ENCODE measurements at places on chromosomes 6 and 20.

- DNase-seq: no peak
Observed at GRCh38 chr6:155330922-155331321, 16.6 kb upstream of the TFB1M start.

DNA sequence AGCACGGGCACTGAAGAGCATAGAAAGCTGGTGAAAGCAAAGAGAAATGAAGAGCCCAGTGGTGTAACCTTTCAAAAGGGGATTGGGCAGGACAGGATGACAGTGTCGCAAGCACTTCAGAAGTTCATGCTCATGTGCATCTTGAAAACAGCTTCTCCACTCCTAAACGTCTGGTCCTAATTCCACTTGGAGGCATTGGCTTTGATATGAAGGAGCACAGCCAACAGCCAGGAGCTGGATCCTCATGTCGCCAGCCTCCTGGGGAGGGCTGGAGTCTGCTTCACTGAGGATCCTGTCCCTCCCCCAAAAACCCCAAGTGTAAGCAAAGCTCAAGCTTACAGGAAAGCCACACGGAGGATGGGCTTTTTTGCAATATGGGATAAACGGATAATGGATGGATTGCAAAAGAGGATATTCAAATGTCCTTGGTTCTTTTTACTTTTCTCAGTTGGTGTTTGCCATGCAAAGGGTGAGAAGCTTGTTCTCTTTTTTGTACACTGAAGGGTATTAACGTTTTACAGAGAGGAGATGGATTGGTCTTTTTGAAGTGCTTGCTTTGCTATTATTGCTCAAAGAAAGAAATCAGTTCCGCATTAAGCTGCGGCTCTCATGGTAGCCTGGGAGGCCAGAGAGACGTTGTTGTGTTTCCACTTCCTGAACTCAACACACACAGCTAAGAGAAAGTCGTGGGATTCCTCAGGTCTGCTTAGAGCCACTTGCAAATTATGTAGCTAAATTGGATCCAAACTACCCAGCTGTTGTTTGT lies 92.2 kb downstream of the SIM1 start:
- no peak for DNase-seq

GRCh38 chr6:129672341-129672682 lies 37.7 kb downstream of the ARHGAP18 start:
- DNase-seq: no peak

DNA sequence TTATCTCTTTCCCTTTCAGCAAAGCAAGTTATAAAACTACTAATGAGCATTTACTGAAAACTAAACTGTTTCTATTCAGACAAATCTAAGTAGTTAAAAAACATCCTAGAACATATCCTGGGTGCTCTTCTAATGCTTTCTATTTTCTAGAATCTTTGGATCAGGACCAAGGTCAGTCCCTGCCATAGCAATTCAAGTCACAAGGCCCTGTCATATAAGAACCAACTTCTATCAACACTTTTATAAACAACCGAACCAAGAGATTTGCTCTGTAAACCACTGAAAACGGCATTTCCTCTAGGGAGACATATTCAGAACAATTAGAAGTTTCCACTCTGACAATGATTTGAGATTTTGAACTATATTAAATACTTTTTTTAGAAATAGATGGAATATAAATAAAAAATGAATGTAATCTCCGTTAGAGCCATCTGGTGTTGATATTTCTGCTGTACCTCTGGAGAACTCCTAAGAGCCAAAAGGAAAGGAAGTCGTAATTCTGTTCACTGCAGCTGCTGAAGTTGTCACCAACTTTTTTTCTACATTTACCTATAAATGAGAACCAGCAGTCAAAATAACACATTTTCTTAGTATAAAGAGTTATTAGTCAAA lies 51.4 kb upstream of the LGSN start:
- DNase-seq: no peak

DNA sequence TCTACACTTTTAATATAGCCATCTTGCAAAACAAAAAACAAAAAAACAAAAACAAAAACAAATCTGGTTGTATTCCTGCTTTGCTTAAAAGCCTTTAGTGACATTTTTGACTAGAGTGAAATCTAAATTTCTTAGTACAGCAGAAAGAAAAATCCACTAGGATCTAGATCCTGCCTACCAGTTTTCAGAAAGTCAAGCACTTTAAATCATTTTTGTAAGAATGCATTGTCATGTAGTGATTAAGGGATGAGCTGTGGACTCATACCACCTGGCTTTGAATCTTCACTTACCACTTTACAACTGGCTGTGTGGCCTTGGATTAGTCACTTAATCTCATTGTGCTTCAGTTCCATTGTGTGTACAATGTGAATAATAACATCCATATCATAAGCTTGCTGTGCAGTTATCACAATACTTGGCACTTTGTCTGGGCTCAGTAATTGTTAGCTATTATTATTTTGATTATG lies 4.0 kb downstream of the MKKS start:
- DNase-seq: no peak

GRCh38 chr6:39818695-39819094 lies 26.5 kb downstream of the DAAM2 start:
- no peak for DNase-seq

DNA sequence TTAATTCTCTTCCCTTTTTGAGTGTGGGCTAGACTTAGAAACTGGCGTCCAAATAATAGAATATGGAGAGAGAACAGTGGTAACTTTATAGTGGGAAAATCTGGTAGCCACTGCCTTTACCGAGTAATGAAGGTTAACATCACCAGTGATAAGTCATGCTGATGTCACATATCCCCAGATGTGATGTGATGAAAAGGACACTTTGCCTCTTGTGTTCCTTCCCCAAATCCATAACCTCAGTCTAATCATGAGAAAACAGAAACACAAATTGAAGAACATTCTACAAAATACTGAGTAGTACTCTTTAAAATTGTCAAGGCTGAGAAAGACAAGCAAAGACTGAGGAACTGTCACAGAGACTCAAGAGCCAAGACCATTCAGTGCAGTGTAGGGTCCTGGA lies 17.8 kb downstream of the ANKS1A start:
- DNase-seq: no peak

GRCh38 chr6:42963179-42963854 lies 2.8 kb downstream of the GNMT start:
- no peak for DNase-seq

DNA sequence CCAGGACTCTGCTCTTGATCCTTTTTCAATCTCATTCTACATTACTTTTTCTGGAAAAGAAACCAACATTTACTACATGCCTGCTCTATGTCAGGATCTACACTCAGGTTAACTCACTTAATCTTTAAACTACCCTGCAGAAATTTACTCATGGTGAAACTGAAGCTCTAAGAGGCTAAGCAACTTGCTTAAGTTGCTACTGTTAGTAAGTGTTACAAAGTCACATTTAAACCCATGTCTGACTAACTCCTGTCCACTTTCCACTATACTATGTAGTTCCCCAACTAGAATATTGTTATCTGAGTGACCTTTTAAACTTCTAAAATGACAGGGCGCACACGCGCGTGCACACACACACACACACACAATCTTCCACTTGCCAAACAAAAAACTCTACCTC lies 5.0 kb downstream of the CEP162 start:
- no peak for DNase-seq

- peak; percentile 7 for DNase-seq
Observed at GRCh38 chr20:9140162-9140760, 71.4 kb downstream of the PLCB4 start.

GRCh38 chr20:43389211-43389610 lies 68.5 kb upstream of the SRSF6 start:
- no peak for DNase-seq

DNA sequence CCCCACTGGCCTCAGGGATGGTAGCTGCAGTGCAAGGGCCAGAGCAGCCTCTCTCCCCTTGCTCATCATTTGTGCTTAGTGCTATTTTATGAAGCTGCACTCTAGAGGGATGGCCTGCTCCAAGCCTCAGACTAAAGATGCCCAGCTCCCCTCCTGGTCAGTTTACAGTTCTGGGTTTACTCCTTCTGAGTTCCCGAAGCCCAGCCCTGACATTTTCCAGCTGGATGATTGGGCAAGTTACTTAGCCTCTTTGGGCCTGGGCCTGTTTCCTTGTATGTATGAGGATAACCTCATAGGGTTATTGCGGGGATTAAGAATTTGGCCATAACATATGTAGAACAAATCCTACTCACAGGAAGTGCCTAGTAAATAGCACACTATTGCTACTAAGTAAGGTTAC lies 31.8 kb upstream of the EMILIN3 start:
- DNase-seq: no peak

DNA sequence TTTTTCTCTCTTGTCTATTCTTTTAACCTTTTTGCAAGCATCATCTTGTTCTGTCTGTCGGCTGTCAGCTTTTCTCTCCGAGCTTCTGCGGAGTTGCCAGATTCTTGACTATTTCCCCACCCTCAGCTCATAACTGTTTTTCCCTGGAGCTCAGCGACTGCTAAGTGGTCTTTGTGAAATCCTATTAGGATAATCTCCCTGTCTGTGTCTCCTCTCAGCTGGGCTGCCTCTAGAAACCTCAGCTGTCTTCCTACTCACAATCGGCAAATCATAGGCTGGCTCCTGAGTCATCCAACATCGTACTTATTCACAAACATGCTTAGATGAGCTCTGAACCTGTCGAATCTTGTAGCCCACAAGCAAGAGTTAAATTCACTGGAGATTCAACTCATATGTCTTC lies 332.3 kb downstream of the PTPRT start:
- no peak for DNase-seq

DNA sequence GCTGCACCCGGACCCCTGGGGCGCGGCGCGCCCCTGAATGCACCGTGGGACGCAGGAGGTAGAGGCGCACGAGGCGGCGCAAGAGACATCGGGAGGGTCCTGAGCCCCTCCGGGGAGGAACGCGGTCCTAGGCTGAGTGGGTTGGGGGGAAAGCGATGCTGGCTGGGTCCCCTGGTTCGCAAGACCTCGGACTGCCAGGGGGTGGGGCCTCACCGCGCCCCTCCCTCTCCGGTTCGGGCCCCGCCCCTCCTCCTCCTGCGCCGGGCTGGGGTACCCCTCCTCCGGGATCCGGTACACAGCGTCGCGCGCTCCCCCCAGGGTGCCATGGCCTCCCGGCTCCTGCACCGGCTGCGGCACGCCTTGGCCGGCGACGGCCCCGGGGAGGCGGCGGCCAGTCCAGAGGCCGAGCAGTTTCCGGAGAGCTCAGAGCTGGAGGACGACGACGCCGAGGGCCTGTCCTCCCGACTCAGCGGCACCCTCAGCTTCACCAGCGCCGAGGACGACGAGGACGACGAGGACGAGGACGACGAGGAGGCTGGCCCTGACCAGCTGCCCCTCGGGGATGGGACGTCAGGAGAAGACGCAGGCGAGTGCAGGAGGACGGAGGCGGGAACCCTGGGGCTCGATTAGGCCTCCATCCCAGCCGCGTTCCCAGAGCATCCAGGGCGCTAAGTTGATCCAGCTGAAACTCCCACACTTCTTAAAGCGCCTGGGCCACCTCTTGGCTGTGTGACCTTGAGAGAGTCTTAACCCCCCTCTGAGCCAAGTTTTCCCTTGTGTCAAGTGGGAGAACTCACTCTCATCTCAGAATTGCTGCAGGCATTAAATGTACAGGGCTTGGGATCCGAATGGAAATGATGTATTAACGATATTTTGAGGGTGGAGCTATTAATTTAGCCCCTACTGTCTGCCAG lies 541 bp downstream of the SNX21 start:
- peak; percentile 87 for DNase-seq

DNA sequence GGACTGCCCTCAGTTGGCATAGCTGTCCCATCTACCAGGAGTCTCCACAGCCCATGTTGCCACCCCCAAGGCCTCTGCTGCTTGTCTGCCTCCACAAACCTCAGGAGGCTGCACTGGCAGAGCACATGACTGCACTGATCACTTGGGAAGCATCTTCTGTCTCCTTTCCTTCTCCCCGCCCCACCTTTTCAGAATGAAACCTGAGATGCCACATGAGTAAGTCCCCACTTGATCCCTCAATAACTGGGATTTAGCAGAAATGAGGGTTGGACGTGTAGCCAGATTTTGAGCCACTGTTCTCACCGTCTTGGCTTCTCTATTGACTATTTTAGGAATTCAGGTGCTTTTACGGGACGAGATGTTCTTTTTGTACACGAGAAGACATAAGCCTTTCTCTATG lies 328.4 kb downstream of the CDC5L start:
- no peak for DNase-seq

DNA sequence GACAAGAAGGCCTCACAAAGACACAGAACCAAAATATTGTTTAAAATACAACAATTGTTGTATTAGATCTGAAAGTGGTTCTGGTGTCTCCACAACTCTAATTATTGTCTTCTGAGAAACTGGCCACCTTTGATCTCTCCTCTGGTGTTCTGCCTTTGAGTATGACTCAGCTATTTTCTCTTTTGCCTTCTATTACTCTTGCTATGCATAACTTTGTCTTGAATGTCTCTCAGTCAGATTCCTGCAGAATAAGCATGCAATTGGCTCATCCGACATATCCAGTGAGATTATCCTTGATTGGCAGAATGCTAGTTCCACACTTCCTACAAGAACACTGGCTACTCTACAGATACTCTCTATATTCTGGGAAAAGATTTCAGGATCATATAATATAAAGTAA lies 14.3 kb upstream of the EPM2A start:
- DNase-seq: no peak

DNA sequence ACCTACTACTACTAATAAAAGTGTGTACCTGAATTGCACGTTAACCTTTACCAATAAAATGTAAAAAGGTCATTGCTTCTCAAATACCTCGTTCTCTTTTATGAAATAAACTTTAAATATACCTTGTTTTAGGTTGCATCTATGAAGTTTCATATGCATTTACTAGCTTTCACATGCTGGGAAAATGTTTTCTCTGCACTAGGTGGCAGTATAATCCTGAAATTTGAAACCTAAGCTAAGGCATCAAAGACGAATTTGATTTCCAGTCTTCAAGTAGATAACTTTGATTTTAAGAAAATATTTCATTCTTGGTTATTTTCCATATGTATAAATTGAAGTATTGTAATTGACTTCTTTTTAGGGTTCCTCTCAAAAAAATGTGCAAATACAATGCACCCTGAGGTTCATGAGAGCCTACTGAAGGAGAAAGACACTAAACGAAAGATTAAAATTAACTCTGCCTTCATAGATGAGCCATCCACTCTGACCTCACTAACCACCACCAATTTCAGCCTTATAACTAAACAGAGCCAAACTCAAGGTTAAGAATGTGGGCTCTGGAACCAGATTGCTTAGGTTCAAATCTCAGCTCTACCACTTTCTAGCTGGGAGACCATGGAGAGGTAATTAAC lies 7.3 kb upstream of the COL9A1 start:
- DNase-seq: peak; percentile 57

GRCh38 chr6:135994857-135995544 lies 143.5 kb downstream of the PDE7B start:
- DNase-seq: no peak

DNA sequence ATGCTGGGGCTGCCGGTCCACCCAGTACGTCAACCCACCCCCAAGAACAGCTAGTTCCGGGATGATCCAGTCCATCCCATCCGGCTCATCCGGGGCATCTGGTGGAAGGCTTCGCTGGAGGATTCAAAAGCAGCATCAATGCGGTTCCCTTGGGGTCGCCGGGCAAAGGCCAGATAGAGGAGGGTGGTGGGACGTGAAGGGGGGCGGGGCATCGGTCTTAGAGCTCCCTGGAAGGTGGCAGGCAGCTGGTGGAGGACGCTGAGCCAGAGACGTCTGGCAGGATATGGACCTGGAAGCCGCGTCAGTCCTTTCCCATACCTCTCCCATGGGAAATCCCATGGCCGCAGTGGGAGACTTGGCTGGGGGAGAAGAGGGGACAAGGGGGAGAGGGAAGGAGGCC lies 1500.8 kb upstream of the DEFB115 start:
- no peak for DNase-seq

GRCh38 chr6:157107915-157108651 lies 215.2 kb downstream of the TMEM242 start:
- no peak for DNase-seq

All from SK-N-DZ (cell line).